ENCODE measurements at places on chromosomes 2 and 18.

- no peak for DNase-seq
These were observed 127.2 kb downstream of the CALCRL start for GRCh38 chr2:187320846-187321245.

GRCh38 chr2:128376241-128377041 lies 57.8 kb upstream of the HS6ST1 start:
- no peak for DNase-seq

GRCh38 chr2:147600646-147601045 lies 244.2 kb upstream of the ACVR2A start:
- no peak for DNase-seq

DNA sequence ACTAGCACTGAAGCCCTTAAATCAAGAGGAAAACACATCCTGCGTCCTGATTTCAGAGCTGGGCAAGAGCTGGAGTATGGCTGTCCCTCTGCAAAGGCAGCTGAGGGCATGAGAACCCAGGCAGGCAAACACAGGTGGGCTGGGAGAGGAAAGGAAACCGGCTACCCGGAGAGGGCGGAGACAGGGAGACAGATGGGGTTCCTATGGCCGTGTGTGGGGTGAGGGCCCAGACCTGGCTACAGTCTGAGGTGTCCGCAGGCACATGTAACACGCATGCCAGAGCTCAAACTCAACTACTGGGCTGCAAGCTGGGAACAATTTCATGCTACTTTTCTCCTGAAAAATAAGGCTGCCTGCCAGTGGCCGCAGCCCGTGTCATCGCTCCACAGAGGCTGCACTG lies 2.7 kb downstream of the COPS9 start:
- DNase-seq = no peak

- no peak for DNase-seq
These were observed 2.2 kb downstream of the CFAP221 start for GRCh38 chr2:119546447-119546767.

GRCh38 chr2:126878601-126879000 lies 20.1 kb upstream of the TEX51 start:
- DNase-seq = no peak

DNA sequence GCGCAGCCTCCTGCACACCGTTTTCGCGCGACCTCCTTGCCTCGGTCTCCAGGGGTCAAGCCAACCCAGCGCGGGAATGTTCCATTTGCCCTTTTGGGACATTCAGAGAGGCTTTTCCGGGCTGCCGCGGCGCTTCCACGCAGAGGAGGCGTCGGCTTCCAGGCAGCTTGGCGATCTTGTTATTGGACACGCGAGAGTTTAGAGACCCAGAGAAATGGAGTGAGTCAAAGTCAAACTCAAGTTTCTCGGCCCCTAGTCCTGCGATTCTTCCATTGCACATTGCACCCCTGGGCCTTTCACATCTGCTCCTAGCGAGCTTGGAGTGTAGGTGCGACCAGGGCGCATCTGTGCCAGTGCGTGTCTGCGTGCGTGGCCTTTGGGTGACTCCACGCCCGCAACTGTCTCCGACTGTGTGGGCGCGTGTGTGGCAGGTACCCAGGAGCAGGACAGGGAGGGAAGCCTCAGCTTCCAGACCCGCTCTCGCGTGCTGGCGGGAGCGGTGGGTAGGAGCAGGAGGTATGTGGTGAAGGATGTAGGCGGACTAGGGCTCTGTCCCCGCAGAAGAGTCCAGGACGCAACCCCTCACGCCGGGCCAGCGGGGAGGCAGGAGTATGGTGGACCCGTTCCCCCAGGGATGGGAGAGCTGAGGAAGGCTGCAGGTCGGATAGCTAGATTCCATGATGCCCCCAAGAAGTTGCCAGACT lies 13.5 kb downstream of the SIX3 start:
- DNase-seq = no peak

GRCh38 chr18:76265497-76266235 lies 229.4 kb downstream of the ZNF516 start:
- DNase-seq = no peak

DNA sequence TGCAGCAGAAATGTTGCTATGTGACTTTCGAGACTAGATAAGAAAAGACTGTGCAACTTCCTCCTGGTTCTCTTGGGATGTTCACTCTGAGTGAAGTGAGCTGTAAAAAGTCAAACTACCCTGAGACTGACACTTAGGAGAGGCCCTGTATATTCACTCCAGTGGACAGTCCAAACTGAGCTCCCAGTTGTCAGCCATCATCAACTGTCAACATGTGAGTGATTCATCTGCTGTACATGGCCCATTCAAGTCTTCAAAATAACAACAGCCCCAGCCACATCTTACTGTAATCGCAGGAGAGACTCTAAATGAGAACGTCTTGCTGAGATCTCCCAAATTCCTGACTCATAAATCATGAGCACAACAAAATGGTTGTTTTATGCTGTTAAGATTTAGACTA lies 8.5 kb upstream of the UNC80 start:
- DNase-seq = no peak

GRCh38 chr2:231370749-231371429 lies 24.6 kb upstream of the B3GNT7 start:
- no peak for DNase-seq

DNA sequence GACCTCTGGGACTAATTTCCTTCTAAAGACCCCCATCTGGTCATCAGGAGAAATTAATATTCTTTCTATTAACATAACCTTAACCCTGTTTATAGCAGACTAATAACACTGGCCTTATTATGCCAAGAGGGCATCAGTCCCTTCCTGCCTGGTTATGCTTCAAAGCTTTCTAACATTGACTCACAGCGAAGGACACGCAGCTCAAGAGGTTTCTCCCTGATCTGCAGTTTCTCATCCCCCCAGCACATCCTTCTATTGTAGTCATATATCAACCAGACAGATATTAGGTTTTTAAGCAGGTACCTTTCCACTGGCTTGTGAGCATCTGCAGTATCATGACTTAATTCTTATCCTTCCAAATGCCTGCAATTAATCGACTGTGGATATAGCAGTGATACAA lies 100.0 kb upstream of the CXCR4 start:
- no peak for DNase-seq

- no peak for DNase-seq
These were observed 334.5 kb downstream of the SMAD2 start for GRCh38 chr18:47595831-47596501.

DNA sequence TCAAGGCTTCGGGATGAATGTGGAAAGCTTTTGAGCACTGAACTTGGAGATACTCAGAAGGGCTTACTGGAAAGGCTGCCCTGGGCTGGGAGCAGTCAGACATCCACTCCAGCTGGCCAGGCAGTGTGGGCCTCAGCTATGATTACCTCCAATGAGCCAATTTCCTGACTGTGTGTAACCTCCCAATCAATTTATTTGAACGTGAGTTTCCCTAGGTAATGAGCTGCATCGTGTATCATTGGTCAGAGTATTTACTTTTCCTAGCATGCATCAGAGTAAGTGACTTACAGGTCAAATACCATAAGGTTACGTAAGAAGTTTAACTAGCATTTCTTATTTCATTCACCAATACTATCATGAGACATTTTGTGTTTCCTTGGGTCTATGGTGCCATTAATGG lies 11.0 kb upstream of the CTAGE1 start:
- no peak for DNase-seq

Data from left renal pelvis (tissue), 4 donors.